ENCODE measurements at places on chromosomes 1 and 21. TPM values are rescaled to one million over a fixed set of nuclear protein-coding genes. Genes with fewer than 3 reads are reported as not detected.
A peak's percentile ranks its signal among the peaks of the same experiment; 100 is the strongest.

DNA sequence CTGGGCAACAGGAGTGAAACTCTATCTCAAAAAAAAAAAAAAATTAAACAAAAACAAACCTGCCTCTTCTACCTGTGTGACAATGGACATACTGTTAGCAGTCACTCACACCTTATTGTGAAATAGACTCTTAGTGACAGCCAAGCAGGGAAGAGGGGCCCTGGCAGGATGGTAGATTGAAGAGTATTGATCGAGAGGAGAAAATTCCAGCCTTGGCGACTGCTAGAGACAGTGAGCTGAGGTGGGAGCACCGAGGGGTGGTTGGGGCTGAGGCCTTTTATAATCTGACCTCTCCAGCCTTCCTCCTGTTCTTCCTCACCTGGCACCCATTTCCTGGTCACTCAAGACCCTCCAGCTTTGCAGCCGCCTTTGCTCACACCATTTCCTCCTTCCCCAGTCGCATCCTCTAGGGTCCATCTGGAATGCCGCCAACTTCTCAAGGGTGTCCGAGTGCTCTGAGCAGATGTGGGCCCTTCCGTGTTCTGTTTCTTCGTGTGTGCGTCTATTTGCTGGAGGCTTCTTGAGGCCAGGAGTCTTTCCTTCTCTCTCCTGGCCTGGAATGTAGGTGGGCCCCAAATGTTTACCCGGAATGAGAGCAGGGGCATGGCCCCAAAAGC is 196.9 kb upstream of the TMEM51 start:
- peaks cover 20% of the 10 kb centered on the region for H3K4me1 ChIP-seq
- no peaks in the 10 kb centered on the region for H3K36me3 ChIP-seq
- no peak for DNase-seq

DNA sequence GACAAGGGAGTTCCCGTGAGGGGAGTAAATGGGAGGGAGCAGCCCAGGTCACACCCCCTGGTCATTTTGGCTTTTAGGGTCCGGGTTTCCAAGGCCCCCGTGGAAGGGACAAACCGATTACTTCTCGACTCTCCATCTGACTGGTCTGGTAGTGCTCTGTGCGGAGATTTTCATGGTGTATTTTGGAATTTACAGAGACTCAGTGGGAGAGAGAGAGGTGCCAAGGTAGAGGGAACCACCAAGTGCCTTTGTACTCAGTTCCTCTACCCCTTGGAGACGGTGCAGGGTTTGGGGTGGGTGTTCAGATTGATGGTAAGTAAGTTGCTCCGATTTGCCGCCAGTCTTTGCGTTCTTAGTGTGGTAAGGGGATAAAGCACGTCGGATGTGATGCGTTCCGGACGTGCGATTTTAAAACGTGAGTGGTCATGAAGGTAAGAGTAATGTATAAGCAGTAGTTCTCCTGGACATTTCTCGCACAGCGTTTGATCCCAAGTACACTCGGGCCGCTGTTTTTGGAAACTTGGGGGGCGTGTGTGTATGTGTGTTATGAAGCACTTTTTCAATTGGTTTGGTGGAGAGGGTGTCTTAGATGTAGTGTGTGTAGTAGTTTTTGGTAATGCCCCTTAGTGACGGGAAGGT is 682 bp downstream of the SUCO start:
- peak overlapping the region; percentile 86 for H3K4me3 ChIP-seq
- no peaks in the 10 kb centered on the region for H3K36me3 ChIP-seq
- H3K4me1 ChIP-seq = no peaks in the 10 kb centered on the region
- H3K27ac ChIP-seq = peak overlapping the region; percentile 95
- no peaks in the 10 kb centered on the region for H3K27me3 ChIP-seq

GRCh38 chr1:67429528-67430357 is 459 bp downstream of the SERBP1 start:
- no peaks in the 10 kb centered on the region for H3K4me1 ChIP-seq
- H3K27ac ChIP-seq = peak overlapping the region; percentile 97
- DNase-seq = no peak
- peaks cover 16% of the 10 kb centered on the region for H3K36me3 ChIP-seq
- H3K4me3 ChIP-seq = peak overlapping the region; percentile 95
- no peaks in the 10 kb centered on the region for H3K27me3 ChIP-seq

Gene TNFRSF4
- 0.59 TPM for total RNA-seq

Gene ADGRB2
- total RNA-seq = 19.1 TPM
